ENCODE measurements at places on chromosomes 6 and 20.

DNA sequence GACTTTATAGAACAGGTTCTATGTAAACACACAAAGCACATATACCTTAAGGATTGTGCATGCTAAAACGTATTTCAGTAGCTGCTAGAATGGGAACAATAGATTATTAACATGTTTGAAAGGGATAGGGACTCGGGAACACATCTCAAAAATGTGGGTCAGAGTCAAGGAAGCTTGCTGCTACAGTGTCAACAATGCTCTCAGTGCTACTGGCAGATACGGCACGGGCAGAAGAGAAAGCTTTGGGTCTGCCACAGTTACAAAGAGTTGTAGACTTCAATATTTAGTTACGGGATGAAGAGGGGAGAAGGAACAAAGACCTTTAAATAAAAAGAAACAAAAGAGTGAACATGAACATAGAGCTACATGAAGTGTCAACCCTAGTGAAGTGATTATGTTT, 170.5 kb downstream of the BACH2 start:
- DNase-seq: no peak

DNA sequence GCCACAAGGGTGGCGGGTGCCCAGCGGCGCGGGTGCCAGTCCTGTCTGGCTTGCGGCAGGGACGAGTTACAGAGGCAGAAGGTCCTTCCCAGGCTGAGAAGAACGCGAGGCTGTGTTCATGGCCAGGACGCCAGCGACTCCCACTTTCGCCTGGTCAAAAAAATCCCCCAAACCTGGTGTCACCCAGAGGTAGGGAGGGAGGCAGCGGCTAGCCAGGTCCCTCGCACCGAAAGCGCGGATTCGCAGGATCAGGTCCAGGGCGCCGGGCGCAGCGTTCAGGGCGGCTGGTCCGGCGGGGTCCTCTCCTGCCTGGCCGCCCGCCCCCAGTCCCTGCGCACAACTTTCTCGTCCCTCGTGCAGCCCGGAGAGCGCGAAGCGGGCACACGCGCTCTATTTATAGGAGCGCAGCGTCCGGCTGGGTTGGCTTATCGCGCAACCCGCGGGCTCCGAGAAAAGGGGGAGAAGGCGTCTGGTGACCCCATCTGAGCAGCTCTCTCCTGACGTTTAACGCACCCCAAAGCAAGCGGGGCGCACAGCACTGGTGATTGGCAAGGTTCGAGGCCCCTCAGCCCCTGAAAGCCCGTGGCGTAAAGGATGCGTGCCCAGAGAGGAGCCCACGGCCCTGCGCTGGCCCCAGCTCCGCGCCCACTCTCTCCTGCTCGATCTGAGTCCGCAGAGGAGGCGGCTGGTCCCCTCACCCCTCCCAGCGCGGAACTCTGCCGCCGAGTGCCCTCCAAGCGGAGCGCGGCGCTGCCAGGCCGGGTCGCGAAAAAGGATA, 519 bp downstream of the CBLN4 start:
- no peak for DNase-seq

- DNase-seq: no peak
Observed at GRCh38 chr20:47127999-47128398, 228.5 kb downstream of the ZMYND8 start.

- DNase-seq: no peak
Observed at GRCh38 chr20:31954500-31954899, 2.7 kb upstream of the PDRG1 start.

GRCh38 chr20:21780528-21780927, 75.1 kb downstream of the PAX1 start:
- DNase-seq: no peak

GRCh38 chr20:37500311-37500710, 20.7 kb upstream of the NNAT start:
- DNase-seq: no peak

DNA sequence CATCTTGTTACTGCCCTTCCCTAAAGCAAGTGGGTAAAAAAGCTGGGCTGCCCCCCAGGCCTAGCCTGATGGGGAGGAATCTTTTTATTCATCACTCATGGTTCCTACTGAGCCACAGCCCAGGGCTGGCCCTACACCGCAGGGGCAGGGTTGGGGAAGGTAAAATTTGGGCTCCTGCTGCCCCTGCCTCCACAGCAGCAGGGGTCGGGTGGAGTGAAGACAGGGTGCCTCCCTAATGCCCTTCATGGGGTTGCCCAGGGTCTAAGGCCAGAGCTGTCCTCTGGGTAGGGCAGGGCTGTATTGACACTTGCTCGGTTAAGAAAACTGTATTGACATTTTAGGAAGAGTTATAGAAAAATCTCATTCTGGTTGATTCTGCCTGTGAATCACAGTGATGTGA, 8.9 kb upstream of the PSMG4 start:
- DNase-seq: no peak

- no peak for DNase-seq
Observed at GRCh38 chr6:44561832-44562665, 174.5 kb downstream of the CDC5L start.

DNA sequence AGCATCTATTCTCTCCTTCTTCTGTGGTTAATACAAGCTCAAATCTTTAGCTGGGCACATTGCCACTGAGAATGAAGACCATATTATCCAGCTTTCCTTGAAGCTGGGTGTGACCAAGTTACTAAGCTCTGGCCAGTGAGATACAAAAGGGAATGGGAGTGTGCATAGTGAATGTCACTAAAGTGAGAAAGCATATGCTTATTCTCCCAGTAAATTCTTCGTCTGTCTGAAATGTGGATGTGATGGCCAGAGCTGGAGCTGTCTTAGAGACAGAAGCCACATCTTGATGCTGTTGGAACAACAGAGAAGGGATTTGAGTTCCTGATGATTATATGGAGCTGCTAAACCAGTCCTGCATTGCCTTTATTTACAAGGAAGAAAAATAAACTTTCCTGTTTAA, 60.1 kb downstream of the SESN1 start:
- no peak for DNase-seq

GRCh38 chr6:16739329-16739801, 21.9 kb downstream of the ATXN1 start:
- no peak for DNase-seq

DNA sequence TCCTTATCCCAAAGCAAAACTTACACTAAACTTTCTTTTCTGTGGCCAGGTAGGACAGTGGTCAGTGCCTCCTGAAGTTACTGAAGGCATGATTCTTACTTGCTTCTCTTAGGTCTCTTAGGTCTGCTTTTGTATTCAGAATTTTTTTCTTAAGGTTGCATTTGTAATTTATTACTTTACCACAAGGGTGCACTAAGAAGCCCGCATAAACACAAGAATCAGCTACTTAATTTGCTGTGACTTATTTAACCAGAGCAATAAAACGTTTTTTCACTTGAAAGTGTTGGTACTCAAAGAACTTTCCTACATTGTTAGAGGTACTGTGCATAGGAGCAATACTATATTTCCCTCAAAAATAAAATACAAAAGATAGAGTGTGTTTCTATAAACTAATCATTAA, 75.4 kb upstream of the LAMA2 start:
- DNase-seq: peak; percentile 5

GRCh38 chr6:161214722-161215121, 59.1 kb downstream of the AGPAT4 start:
- DNase-seq: no peak

GRCh38 chr20:38125157-38126056, 39.7 kb downstream of the TGM2 start:
- peak; percentile 32 for DNase-seq

- no peak for DNase-seq
Observed at GRCh38 chr6:131803007-131803769, 4.6 kb upstream of the ENPP1 start.

GRCh38 chr6:33995309-33996119, 150.4 kb downstream of the GRM4 start:
- DNase-seq: no peak

GRCh38 chr6:35370124-35370741, 27.9 kb downstream of the PPARD start:
- DNase-seq: no peak

GRCh38 chr6:35371494-35372262, 29.3 kb downstream of the PPARD start:
- DNase-seq: no peak

All from NCI-H1417 treated with DMSO at 0.1 percent for 48 hours (cell line).